ENCODE measurements at places on chromosomes 1 and 21.

DNA sequence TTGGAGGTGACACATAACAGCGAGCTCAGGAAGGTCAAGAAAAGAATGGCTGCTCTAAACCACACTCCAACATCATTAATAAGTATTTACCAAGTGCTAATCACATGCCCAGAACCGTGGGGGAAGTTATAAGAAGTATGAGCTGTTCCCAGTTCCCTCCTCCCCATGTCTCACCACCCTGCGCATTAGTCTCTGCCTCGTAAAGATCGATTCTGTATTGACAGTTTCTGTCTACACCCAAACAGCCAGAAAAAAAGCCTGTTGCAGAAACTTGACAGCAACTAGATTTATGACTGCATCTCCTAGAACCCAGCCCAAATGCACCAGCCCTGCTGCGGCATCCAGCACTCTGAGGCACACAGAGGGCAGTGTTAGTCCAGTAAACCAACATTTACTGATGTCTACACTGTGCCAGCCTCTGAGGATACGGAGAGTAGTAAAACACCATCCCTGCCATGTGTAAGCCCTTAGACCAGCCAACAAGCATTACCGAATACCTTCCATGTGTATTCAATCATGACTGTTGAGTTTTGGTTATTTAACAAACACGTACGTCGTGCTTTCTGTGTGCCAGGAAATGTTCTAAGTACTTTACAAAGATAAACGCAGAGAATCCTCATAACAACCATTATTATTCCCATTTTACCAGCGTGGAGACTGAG, 63.6 kb upstream of the ZBTB40 start:
- no peak for DNase-seq

GRCh38 chr21:43868461-43868860, 3.4 kb downstream of the AGPAT3 start:
- DNase-seq: no peak

GRCh38 chr21:42002421-42002958, 7.7 kb downstream of the ZBTB21 start:
- no peak for DNase-seq

GRCh38 chr1:46242918-46243317, 4.6 kb upstream of the RAD54L start:
- no peak for DNase-seq

All from left colon (tissue), 2 donors.